ENCODE measurements at places on chromosomes 6 and 20.

DNA sequence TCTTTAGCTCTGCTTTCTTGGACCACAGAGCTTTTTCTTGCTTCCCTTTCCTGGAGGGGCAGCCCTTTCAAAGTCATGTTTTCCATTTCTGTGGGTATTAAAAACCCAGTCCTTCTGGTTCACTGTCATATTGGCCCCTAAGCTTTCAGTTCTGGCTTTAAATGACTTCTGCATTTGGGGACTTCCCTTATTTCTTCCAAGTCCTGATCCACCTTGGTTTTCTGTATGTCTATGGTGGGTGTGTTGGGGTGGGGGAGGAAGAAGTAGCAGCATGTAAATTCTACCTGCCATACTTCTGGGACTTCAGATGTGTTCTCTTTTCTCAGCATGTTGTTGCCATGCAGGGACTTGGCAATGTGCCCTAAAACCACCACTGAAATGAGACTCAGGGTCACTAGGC lies 77.1 kb upstream of the EMILIN3 start:
- no peak for DNase-seq

DNA sequence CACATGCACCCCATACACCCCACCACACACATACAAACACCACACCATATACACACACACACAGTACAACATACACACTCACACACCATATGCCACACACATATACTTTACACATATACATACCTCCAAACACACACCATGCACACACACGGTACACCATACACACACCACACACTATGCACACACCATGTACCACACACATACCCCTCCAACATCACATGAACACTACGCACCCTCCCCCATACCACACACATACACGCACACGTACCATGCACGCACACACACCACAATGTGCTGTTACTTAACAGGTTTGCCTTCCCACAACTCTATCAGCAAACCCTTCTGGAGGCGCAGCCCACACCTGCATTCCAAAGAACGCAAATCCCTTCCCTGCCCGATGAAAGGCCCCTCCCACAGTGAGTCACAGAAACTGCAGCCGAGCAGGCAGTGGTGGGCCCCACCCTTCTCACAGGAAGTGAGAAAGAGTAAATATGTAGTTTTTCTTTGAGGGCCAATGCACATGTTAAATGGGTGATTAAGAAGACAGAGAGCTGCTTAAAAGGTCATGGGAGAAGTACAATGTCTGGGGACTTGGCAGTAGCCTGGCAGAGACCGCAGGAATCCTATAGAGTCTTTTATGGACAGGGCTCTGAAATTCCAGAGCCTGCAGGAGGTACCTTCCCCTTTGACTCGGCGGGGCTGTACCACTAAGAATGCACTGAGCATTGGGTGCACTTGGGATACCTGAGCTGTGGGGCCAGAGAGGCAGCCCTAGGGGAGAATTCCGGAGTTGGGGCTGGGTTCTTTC lies 34.1 kb upstream of the EZR start:
- DNase-seq = peak; percentile 66

GRCh38 chr6:20306491-20306890 lies 94.2 kb upstream of the MBOAT1 start:
- DNase-seq = no peak

DNA sequence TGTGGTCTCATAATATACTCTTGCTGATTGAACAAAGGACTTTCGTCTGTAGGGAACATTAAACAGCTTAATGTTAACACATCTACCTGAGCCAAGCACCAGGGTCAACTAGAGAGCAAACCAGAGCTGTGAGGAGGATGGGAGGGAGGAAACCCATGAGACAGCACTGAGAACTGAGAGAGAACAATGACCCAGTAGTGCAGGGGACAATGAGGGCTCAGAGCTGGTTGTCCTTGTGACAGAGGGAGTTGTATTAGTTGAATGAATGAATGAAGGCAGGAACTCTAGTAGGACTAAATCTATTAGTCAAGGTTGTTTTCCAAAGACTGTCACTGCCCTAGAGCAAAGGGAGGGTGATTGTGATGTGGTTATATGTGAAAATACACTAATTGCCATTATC lies 28.2 kb upstream of the GSTA4 start:
- DNase-seq = no peak

GRCh38 chr6:40755749-40756452 lies 168.7 kb upstream of the LRFN2 start:
- no peak for DNase-seq

DNA sequence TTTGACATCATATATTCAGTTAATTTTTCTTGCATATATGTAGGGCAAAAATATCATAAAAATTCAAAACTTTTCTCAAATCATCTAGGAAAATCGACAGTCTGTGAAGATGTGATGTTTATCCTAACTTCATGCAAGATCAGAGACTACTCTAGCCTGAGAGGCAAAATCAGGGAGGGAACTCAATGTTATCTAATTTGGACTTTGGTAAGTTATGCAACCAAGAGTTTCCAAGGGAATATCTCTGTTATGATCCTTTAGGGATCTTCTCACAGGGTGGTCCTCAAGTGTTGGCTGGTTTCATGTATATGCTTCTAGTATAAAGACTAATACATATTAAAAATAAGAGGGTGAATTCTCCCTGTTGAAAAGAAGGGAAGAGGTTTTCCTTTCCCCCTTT lies 723.9 kb downstream of the KHDRBS2 start:
- no peak for DNase-seq

GRCh38 chr20:21714297-21715192 lies 9.1 kb downstream of the PAX1 start:
- DNase-seq = no peak

GRCh38 chr6:88020439-88020838 lies 27.2 kb upstream of the SPACA1 start:
- DNase-seq = no peak

GRCh38 chr6:53361549-53362031 lies 12.8 kb upstream of the ELOVL5 start:
- DNase-seq = no peak

- no peak for DNase-seq
Measured at GRCh38 chr6:44618371-44618770, 230.9 kb downstream of the CDC5L start.

DNA sequence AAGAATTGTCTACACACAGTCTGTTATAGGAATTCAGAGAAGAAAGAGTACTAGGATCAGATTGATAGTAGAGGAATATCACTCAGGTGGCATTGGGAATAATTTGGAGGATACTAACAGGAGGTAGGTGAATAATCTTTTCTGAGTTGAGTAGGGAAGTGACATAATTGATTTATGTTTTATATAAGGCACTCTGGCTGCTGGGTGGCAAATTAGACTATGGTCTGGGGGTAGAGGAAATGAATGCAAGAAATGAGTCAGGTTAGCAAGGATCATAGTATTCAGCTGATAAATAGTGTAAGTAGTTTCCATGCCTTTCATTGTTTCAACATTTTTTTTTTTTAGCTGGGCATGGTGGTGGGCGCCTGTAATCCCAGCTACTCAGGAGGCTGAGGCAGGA lies 113.3 kb downstream of the CDKAL1 start:
- DNase-seq = no peak

GRCh38 chr6:108446629-108447150 lies 114.0 kb upstream of the FOXO3 start:
- DNase-seq = no peak

- no peak for DNase-seq
Measured at GRCh38 chr6:68343901-68344300, 291.2 kb upstream of the ADGRB3 start.

DNA sequence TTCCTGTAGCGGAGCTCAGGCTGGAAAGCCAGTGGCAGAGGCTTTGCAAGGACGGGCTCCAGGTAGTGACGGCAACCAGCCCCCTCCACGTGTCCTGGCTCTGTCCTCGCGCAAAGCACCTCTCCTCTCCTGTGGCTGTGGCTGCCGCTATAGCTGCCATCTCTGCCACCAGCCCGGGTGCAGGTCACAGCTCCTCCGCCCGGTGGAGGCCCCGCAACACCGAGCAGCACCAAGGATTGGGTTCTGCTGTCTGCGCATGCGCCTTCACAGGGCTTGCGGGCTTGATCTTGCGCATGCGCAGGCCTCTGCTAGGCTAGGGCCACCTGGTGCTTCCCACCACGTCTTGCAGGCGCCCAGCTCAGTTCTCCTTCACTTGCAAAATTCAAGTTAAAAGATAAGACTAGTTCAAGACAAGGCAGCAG lies 625.4 kb downstream of the QKI start:
- DNase-seq = peak; percentile 3

GRCh38 chr20:50129662-50130355 lies 16.9 kb upstream of the UBE2V1 start:
- DNase-seq = no peak

GRCh38 chr6:157853902-157854502 lies 31.0 kb downstream of the SNX9 start:
- DNase-seq = no peak

GRCh38 chr20:62064770-62065673 lies 659 bp downstream of the TAF4 start:
- DNase-seq = no peak

DNA sequence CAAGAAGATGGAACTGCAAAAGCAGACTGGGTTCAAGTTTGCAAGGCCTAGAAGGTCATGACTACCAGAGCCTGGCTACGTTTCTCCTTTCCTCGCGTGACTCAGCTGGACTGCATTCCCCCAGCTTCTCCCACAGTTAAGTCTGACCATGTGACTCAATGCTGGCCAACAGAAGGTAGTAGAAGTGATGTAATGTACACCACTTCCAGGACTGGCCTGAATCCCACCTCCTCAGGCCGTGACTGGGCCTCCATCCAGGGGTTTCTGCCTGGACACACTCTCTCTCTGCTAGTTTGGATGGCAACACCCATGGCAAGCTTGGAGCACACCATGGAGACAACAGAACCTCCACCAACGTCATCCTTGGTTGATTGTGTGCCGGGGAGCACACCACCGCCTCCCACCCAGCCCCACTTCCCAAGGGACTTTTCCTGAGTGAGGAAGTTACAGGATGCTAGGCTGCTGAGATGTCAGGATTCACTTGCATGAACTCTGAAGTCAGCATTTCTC lies 112.0 kb upstream of the CDYL start:
- DNase-seq = no peak

- DNase-seq = no peak
Measured at GRCh38 chr6:35043381-35044130, 97.6 kb downstream of the TCP11 start.

GRCh38 chr6:1856381-1856780 lies 246.7 kb downstream of the FOXC1 start:
- DNase-seq = no peak

- no peak for DNase-seq
Measured at GRCh38 chr6:105137388-105137787, 42.4 kb downstream of the POPDC3 start.

GRCh38 chr6:168663041-168663440 lies 222.1 kb downstream of the SMOC2 start:
- DNase-seq = no peak

DNA sequence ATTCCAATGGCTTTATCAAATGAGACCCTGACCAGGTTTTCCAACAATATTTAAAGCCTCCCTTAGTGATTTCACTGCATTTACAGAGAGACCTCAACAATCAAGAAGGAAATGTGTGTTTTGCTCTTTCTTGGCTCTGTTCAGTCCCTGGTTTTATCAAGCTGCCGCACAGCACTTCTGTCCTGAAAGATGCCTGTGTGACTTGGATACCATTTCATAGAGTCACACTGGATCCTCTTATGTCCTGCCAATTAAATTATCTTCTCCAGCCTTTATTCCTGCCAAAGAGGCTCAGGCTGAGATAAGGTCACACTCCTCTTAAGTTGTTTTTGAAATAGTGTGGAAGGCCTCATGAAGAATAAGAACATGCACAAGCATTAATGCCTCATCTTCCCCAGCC lies 197.0 kb upstream of the RNF217 start:
- DNase-seq = no peak

GRCh38 chr6:142938510-142938909 lies 6.5 kb downstream of the HIVEP2 start:
- no peak for DNase-seq

GRCh38 chr20:40961686-40962640 lies 66.7 kb upstream of the TOP1 start:
- no peak for DNase-seq

- no peak for DNase-seq
Measured at GRCh38 chr6:32943864-32944649, 3.2 kb upstream of the HLA-DMB start.

- DNase-seq = no peak
Measured at GRCh38 chr20:64239449-64240242, 15.9 kb upstream of the PCMTD2 start.

GRCh38 chr20:49647550-49647949 lies 66.1 kb downstream of the B4GALT5 start:
- no peak for DNase-seq

Data from stimulated activated CD4-positive, alpha-beta T cell treated with anti-CD3 and anti-CD28 coated beads, Interleukin-12 subunit alpha, Interleukin-12 subunit beta, amount 100 ng/mL, for 24 hours (primary cell).